AG20443 (cell line): ENCODE measurements at places on chromosomes 5 and 9.

- no peak for DNase-seq
Measured at GRCh38 chr9:136494012-136494411, 11.2 kb upstream of the SEC16A start.

- DNase-seq = no peak
Measured at GRCh38 chr9:131228988-131229387, 47.3 kb downstream of the FAM78A start.

GRCh38 chr5:180160789-180161188, 48.2 kb downstream of the RASGEF1C start:
- peak; percentile 2 for DNase-seq

- no peak for DNase-seq
Measured at GRCh38 chr9:108395421-108395820, 460.4 kb downstream of the ACTL7B start.

DNA sequence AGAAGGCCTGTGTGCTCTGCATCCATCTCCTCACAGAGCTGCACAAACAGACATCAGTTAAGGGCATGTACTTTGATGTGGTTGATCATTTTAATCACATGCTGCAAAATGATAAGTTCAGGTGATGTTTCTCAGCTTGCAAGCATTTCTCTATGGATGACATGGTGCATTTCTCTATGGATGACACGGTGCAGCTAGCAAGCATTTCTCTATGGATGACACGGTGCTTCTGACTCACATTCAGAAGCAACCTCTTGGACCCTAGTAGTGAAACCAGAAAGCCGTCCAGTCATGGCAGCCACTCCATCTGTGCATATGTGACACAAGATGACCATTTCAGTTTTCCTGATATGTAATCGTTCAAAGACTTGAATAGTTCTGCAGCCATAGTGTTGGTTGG, 24.1 kb upstream of the RNF20 start:
- no peak for DNase-seq

DNA sequence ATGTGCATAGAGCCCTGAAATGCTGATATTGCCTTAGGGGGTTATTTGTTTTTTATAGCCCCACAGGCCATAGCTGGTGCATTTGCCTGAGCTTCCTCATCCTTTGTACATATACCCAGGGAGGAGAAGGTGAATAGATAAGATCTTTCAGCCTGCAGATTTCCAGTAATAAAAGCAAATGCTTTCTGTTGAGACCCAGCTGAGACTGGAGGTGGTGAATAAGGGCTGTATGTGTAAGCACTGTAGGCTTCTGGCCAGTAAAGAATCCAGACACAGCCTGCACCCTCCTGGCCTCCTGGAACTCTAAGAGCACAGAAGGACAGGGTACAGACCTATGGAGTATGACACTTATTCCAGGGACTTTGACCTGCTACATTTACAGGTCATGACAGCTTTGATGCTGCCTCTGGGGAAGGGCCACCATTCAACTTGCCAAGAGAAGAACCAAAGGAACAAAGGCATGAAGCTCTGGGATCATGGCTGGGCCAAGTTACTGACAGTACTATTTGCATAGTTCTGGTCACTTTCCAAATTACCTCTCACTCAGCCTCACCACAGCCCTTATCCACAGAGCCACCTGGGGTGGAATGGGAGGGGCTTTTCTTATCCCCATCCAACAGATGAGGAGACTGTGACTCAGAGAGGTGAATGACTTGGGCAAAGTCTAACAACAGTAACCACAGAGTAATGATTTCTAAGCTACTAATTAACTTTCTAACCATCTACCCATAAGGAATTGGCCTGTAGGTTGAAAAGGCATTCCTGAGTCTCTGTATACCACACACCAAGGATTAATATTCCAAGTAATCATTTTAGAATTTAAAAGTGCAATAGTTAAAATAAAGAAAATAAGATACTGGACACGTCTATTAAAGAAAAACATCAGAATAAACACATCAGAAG, 604.5 kb upstream of the KLF4 start:
- peak; percentile 18 for DNase-seq

GRCh38 chr5:143771189-143771588, 40.8 kb upstream of the HMHB1 start:
- no peak for DNase-seq

DNA sequence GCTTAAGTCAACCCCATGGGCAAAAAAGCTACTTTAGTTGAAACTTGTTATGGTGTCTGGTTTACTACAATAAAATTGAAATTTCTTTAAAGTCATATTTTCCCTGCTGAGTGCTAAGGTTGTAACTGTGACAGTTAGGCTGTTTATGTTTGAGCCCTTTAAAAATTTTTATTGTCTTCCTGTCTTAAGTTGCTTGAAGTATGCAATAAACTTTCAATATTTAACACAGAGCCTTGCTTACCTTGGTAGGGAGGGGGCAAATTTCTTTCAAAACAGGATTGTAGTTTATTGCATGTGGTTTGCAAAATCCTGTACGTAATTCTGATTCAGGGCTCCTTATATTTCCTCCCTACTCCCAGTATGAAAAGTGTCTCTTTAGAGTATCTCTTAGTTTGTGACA, 465.5 kb upstream of the ACTBL2 start:
- DNase-seq = no peak
